ENCODE measurements at places on chromosomes 3 and 15.

GRCh38 chr3:156201411-156202405, 81.3 kb downstream of the KCNAB1 start:
- no peak for DNase-seq

GRCh38 chr15:38564557-38565286, at the start of gene RASGRP1:
TSS of gene RASGRP1 (minus strand) at chr15:38564814. CDS start at chr15:38564628, 186 bp downstream.
- peak; percentile 26 for DNase-seq

GRCh38 chr3:178870085-178870484, 201.5 kb downstream of the ZMAT3 start:
- DNase-seq = no peak

- DNase-seq = no peak
Observed at GRCh38 chr3:89740881-89741177, 633.4 kb downstream of the EPHA3 start.

DNA sequence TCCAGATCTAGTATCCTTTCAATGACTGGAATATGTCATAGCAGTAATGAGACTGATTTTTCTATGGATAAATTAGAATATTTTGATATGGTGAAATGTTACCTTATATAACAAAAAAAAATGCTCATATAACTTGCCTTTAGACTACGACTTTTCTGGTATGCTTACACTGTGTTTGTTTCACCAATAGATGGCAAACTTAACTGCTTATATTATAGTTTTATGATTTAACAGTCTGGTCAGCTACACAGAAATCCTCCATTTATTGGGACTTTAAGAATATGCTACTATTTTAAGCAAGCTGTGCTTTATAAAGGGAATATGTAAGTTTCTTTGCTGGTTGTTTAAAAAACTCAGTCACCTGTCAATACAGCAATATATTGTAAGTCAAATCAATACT, 205.6 kb downstream of the VGLL3 start:
- DNase-seq = no peak

GRCh38 chr3:134105876-134106556, 76.3 kb upstream of the SLCO2A1 start:
- DNase-seq = no peak

GRCh38 chr15:42153874-42154211, 2.6 kb downstream of the PLA2G4F start:
- DNase-seq = no peak

DNA sequence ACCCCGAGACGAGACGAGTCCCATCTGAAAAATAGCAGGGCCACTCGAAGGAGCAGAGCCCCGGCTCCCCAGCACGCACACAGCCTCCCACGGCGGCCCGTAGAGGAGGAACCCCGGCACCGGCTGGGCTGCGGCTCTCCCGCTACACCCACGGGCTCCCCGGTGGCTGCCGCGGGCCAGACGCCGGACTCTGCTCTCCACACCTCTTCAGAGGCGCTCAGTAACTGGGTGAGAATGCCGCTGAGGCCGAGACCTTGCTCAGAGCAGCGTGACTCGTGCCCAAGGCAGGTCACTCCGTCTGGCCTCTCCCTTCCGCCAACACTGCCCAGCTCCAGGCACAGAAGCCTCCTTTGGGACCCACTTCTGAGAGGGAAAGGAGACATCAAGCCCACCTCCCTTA, 34.4 kb downstream of the TNK2 start:
- DNase-seq = no peak

DNA sequence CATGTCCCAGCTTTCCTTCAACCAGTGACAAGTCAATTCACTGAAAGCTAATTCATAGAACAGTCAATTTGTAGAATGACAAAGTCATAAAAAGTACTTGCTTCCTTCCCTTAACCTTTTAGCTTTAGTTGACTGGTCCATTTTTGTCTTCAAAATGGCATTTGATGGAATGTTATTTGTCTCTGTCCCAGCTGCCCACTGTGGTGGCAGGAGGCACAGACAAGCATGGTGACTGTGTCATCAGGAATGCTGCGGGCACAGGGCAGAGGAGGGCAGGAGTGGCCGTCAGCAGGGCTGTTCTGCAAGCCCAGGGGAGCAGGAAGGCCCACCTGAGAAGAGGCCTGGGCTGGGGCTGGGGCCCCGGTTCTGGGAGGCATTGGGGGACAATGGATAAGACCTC, 10.0 kb downstream of the IQSEC1 start:
- no peak for DNase-seq

- DNase-seq = peak; percentile 39
Observed at GRCh38 chr15:87633525-87633924, 623.0 kb downstream of the NTRK3 start.

Measured in inflammatory macrophage (primary cell).